ENCODE measurements at places on chromosomes 16 and 17.

DNA sequence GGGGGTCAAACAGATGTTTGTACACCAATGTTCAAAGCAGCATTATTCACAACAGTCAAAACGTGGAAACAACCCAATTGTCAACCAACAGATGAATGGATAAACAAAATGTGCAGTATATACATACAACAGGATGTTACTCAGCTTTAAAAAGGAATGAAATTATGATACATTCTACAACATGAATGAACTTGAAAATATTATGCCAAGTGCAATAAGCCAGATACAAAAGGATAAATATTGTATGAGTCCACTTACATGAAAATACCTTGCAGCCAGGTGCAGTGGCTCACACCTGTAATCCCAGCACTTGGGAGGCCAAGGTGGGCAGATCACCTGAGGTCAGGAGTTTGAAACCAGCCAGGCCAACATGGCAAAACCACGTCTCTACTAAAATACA, 39.9 kb downstream of the UBE2G1 start:
- no peak overlapping the region for H3K27ac ChIP-seq
- H3K4me1 ChIP-seq, result peaks cover 19% of the 10 kb centered on the region
- no peaks in the 10 kb centered on the region for H3K36me3 ChIP-seq

- H3K27me3 ChIP-seq, result no peaks in the 10 kb centered on the region
- H3K4me3 ChIP-seq, result no peak overlapping the region
- peaks cover 37% of the 10 kb centered on the region for H3K36me3 ChIP-seq
- no peak for DNase-seq
Observed at GRCh38 chr17:72506773-72507172, 386.0 kb downstream of the SOX9 start.

DNA sequence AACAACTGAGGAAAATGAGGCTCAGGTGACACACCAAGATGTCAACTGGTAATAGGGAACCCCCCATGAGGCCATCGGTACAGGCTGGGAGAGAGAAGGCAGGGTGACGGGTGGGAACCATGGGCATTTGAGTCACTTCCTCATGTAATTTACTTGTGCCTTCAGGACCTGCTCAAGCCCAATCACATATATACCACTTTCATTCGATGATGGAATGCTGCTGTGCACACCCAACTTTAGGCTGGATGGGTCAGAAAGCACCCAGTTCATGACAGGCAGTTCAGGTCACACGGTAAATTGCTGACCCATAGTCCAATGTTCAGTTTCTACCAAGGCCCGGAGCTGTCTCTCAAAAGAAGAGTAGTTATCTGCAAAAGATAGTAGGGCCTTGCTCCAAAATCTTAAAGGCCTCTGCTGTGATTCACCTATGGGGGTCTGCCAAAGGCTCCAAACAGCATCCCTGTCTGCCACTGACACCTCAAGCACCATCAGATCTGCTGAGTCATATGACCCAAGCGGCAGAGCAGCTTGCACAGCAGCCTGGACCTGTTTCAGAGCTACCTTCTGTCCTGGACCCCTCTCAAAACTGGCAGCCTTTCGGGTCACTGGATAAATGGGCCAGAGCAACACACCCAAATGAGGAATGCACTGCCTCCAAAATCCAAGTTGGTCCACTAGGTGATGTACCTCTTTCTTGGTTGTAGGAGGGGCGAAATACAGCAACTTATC, 24.7 kb downstream of the ZZEF1 start:
- no peaks in the 10 kb centered on the region for H3K4me1 ChIP-seq
- no peak overlapping the region for H3K27ac ChIP-seq
- DNase-seq, result no peak
- H3K27me3 ChIP-seq, result no peaks in the 10 kb centered on the region
- H3K36me3 ChIP-seq, result peaks cover 11% of the 10 kb centered on the region
- no peak overlapping the region for H3K4me3 ChIP-seq

DNA sequence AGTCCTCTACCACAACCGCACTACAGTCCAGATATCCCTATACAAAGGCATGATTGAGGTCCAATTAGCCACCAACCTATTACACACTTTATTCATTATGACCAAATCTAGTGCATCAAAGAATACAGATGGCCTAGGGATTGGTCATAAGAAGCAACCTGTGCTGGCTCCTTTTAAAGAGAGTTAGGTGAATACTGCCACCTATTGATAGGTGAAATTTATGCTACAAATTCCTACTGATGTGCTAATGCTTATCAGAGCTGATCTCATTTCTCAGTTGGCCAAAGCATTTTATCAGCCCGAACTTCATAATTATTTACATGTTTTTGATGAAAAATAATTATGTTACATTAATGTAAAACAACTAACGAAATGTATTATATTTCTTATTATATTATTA, 166.3 kb downstream of the ANKFN1 start:
- no peak for DNase-seq
- no peaks in the 10 kb centered on the region for H3K4me1 ChIP-seq
- H3K4me3 ChIP-seq, result no peak overlapping the region
- H3K36me3 ChIP-seq, result no peaks in the 10 kb centered on the region

DNA sequence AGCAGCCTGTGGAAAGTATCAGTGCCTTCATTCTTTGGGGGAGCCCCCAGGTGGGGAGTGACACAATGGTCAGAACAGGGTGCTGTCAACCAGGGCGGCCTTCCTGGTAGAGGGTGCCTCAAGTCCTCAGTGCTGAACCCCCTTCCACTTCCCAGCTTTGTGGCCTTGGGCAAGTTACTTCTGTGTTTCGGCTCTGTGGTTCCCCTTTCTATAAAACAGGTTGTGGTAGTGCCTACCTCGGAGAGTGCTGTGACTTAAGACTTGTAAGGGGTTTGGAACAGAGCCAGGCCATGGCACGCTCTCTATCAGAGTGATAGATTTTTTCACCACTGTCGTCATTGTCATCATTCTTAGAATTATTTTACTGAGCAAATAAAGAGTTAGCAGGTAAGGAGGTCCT, 141.1 kb downstream of the CCDC182 start:
- no peak overlapping the region for H3K27ac ChIP-seq
- H3K36me3 ChIP-seq, result no peaks in the 10 kb centered on the region
- H3K4me1 ChIP-seq, result peaks cover 7% of the 10 kb centered on the region
- peak; percentile 28 for DNase-seq
- no peak overlapping the region for H3K4me3 ChIP-seq

- no peak for DNase-seq
- H3K27ac ChIP-seq, result no peak overlapping the region
- no peak overlapping the region for H3K4me3 ChIP-seq
- no peaks in the 10 kb centered on the region for H3K4me1 ChIP-seq
Observed at GRCh38 chr16:83201748-83202147, 575.0 kb downstream of the CDH13 start.

- no peaks in the 10 kb centered on the region for H3K36me3 ChIP-seq
- no peak overlapping the region for H3K4me3 ChIP-seq
- H3K27ac ChIP-seq, result no peak overlapping the region
- DNase-seq, result no peak
- no peaks in the 10 kb centered on the region for H3K27me3 ChIP-seq
Observed at GRCh38 chr17:69945698-69946185, 129.3 kb upstream of the KCNJ16 start.

DNA sequence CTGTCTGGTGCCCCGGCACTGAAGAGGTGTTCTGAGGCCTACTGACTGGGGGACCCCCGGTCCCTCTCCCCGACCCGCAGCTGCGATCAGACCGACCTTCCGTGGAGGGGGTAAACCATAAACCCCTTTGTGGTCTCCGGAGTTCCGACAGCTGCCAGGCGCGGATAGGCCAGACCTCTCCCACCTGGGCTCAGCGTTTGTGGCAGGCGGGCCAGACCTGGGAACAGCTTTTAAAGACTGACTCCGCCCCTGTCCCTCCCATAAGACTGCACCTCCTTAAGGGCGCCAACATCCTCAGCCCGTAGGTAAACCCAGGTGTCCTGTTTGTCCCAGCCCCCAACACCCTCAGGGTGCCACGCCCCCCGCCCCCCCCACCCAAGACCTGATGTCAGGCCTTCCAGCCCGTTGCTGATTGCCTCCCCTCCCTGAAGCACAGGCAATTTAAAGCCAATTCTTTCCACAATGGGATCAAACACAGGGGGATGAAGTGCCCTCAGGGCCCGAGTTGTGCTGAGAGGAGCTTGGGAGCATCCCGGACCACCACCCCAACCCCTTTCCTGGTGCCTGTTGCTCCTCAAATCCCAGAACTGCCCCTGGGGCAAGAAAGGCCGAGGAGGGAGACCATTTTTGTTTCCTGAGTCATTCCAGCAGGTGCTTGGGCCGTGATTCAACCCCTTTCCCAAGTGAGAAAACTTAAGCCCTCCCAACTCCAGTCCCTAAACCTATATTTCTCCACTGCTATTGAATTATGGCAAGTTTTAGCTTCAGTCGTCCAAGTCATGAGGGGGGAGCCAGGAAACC, at the start of gene SOX15:
TSS of gene SOX15 (minus strand) at position 204 of the 801 bp plus-strand sequence. CDS start 418 bp downstream, outside the sequence.
- peak within 1 kb of the TSS; percentile 6 for H3K27ac ChIP-seq
- no peak within 1 kb of the TSS for H3K4me3 ChIP-seq
- H3K4me1 ChIP-seq, result no peaks in the 10 kb centered on the region
- no peak for DNase-seq
- H3K36me3 ChIP-seq, result peaks cover 47% of the 10 kb centered on the region
- no peaks in the 10 kb centered on the region for H3K27me3 ChIP-seq

- no peak overlapping the region for H3K4me3 ChIP-seq
- H3K36me3 ChIP-seq, result peaks cover 15% of the 10 kb centered on the region
- no peaks in the 10 kb centered on the region for H3K4me1 ChIP-seq
- H3K27me3 ChIP-seq, result no peaks in the 10 kb centered on the region
- no peak for DNase-seq
- H3K27ac ChIP-seq, result no peak overlapping the region
Observed at GRCh38 chr16:27220527-27220926, 17.2 kb downstream of the KDM8 start.

GRCh38 chr16:48206594-48207242, 37.4 kb upstream of the LONP2 start:
- peaks cover 33% of the 10 kb centered on the region for H3K27me3 ChIP-seq
- peaks cover 22% of the 10 kb centered on the region for H3K4me1 ChIP-seq
- H3K27ac ChIP-seq, result no peak overlapping the region

GRCh38 chr17:45261577-45262515, at the start of gene SPATA32:
TSS of gene SPATA32 (minus strand) at chr17:45262094. CDS start at chr17:45262016, 78 bp downstream.
- no peak for DNase-seq
- no peak within 1 kb of the TSS for H3K27ac ChIP-seq
- no peak within 1 kb of the TSS for H3K4me3 ChIP-seq
- H3K4me1 ChIP-seq, result peaks cover 14% of the 10 kb centered on the region
- no peaks in the 10 kb centered on the region for H3K27me3 ChIP-seq

DNA sequence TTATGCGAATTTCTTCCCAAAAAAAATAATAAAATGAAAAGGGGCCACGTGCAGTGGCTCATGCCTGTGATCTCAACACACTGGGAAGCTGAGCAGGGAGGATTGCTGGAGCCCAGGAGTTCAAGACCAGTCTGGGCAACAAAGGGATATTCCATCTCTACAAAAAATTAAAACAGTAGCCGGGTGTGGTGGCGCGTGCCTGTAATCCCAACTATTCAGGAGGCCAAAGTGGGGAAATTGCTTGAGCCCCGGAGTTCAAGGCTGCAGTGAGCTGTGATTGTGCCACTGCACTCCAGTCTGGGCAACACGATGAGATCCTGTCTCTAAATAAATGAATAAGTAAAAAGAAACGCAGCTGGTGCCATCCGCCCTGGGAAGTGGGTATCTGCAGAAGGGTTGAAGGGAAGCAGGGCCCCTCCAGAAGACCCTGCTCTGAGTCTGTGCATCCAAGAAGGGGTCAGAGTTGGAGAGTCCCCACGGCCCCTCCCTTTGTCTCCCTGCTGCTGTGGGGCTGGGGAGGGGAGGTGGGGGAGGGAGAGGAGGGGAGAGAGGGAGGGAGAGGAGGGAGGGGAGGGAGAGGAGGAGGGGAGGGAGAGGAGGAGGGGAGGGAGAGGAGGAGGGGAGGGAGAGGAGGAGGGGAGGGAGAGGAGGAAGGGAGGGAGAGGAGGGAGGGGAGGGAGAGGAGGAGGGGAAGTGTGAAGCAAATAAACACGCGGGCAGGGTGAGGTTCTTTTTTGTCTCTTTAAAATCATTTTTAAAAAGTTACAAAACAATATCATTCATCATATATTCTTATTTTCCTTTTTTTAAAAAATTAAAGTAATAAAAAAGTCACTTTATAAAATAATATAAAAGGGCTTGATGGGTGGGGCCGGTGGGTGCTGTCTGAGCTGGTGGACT, 5.0 kb upstream of the MYADML2 start:
- peaks cover 26% of the 10 kb centered on the region for H3K27me3 ChIP-seq
- H3K4me1 ChIP-seq, result no peaks in the 10 kb centered on the region
- H3K27ac ChIP-seq, result no peak overlapping the region
- H3K4me3 ChIP-seq, result no peak overlapping the region
- H3K36me3 ChIP-seq, result no peaks in the 10 kb centered on the region

- no peak overlapping the region for H3K27ac ChIP-seq
- DNase-seq, result no peak
- no peak overlapping the region for H3K4me3 ChIP-seq
Observed at GRCh38 chr17:66357037-66357436, 54.6 kb downstream of the PRKCA start.

- DNase-seq, result no peak
- H3K4me1 ChIP-seq, result no peaks in the 10 kb centered on the region
- no peak overlapping the region for H3K27ac ChIP-seq
- H3K4me3 ChIP-seq, result no peak overlapping the region
- H3K27me3 ChIP-seq, result no peaks in the 10 kb centered on the region
Observed at GRCh38 chr17:75737133-75737962, 16.1 kb downstream of the ITGB4 start.

DNA sequence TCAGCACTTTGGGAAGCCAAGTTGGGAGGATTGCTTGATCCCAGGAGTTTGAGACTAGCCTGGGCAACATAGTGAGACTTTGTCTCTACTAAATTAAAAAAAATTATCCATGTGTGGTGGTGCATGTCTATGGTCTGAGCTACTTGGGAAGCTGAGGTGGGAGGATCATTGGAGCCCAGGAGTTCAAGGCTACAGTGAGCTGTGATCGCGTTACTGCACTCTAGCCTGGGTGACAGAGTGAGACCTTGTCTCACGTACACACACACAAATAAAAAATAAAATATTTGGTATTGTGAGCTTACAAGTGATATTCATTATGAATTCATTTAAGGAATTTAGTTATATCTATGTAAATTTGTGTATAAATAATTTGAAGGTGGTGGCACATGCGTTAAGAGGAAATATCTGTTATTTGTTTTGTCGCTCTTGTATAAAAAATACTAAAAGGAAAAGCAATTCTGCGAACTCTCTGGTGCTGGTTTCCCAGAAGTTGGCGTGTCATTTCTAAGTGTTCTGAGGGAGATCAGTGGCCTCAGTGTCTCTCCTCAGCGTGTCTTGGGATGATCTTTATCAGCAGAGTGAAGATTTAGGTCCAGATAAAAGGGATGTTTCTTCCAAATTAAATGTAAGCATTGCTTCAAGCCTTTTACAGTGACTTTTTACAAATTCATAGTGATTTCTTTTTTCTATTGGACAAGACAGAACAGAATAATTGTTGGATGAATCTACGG, 187.6 kb downstream of the FTO start:
- DNase-seq, result no peak
- H3K27ac ChIP-seq, result no peak overlapping the region
- peaks cover 11% of the 10 kb centered on the region for H3K4me1 ChIP-seq
- no peaks in the 10 kb centered on the region for H3K27me3 ChIP-seq

GRCh38 chr17:4007346-4008081, 43.3 kb upstream of the ATP2A3 start:
- H3K4me3 ChIP-seq, result no peak overlapping the region
- no peak for DNase-seq
- H3K27ac ChIP-seq, result no peak overlapping the region
- H3K36me3 ChIP-seq, result peaks cover 24% of the 10 kb centered on the region

GRCh38 chr17:50396261-50397110, 837 bp downstream of the LRRC59 start:
- H3K36me3 ChIP-seq, result peaks cover 66% of the 10 kb centered on the region
- H3K4me3 ChIP-seq, result peak overlapping the region; percentile 87
- peaks cover 47% of the 10 kb centered on the region for H3K4me1 ChIP-seq
- H3K27ac ChIP-seq, result peak overlapping the region; percentile 86
- no peaks in the 10 kb centered on the region for H3K27me3 ChIP-seq
